ENCODE measurements at places on chromosomes 3 and 15. TPM values are rescaled to one million over a fixed set of nuclear protein-coding genes. Genes with fewer than 3 reads are reported as not detected.
A peak's percentile ranks its signal among the peaks of the same experiment; 100 is the strongest.

DNA sequence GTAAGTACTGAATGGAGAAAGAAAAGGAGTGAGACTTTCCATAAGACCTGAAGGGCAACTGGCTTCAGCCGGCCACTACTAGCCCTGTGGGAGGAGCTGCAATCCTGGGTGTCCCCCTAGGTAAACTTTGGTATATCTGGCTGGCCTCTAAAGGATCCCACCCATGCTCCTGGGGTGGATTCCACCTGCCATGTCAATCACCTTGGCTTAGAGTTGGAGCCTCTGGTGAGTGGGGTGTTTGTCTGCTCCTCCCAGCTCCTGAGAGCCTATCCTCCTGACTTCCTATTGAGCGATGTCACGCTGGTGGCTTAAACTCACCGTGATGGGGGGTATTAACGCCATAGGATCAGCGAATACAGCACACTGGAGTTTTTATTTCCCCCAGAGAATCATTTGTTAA lies 2.6 kb downstream of the SPTBN5 start:
- DNase-seq, result no peak

IP6K2 gene
- total RNA-seq, result 69.4 TPM

DNA sequence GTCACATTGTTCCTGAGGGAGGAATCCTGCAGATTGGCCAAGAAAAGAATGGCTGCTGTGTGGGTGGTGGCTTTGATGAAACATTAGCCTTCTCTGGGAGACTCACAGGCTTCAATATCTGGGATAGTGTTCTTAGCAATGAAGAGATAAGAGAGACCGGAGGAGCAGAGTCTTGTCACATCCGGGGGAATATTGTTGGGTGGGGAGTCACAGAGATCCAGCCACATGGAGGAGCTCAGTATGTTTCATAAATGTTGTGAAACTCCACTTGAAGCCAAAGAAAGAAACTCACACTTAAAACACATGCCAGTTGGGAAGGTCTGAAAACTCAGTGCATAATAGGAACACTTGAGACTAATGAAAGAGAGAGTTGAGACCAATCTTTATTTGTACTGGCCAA lies 6.1 kb downstream of the PTX3 start:
- DNase-seq, result no peak

DNA sequence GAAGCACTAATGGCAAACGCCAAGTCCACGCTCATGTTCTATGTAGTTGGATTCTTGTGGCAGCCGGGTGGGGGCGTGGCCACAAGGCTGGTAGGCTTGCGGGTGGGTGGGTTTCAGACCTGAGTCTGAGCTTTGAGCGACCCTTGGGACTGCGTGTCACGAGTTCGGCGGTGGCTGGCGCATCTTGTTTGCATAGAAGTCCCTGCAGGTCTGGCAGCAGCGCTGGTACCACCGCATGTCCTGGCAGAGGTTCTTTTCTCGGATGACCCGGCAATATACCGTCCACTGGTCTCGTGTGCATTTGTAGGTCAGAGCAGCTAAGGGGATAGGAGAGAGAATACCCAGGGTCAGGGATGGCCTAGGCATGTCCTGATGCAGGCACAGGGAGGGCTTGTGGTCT lies 241.0 kb upstream of the LYSMD4 start:
- DNase-seq, result peak; percentile 66
